ENCODE measurements at places on chromosomes 2 and 18.

DNA sequence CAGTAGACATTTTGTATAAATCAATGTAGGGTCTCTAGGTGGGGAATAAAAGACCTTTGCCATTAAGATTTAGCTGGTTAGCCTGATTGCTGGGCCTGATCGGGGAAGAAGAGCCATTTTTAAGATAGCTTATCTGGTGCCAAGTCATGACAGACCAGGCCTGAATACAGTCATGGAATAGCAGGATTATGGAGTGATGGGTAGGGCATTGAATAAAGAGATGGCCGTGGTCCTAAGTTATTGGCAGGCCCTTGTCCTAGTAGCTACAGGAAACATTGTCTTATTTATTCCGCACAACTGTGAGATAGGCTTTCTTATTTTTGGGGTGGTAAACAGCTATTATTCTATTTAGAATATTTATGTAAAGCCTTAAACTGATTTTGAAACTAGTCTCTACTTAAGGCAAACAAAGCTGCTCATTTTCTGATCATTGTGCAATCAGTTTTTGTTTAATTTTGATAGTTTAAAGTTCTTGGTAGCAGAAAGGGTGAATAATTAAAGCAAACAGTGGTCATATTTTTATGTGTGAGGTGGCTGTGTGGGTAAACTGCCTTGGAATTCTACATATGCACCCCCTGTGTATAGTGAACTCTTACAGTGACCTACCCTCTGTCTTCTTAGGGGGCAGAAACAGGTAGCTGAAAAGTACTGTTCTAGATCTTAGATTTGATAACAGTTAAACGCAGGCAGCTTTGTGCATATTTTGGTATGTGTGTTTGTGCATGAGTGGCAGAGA, 22.6 kb downstream of the ZNF236 start:
- no peaks in the 10 kb centered on the region for H3K27me3 ChIP-seq
- no peak for DNase-seq
- no peak overlapping the region for H3K27ac ChIP-seq
- H3K4me1 ChIP-seq, result no peaks in the 10 kb centered on the region
- no peaks in the 10 kb centered on the region for H3K36me3 ChIP-seq
- no peak overlapping the region for H3K4me3 ChIP-seq

DNA sequence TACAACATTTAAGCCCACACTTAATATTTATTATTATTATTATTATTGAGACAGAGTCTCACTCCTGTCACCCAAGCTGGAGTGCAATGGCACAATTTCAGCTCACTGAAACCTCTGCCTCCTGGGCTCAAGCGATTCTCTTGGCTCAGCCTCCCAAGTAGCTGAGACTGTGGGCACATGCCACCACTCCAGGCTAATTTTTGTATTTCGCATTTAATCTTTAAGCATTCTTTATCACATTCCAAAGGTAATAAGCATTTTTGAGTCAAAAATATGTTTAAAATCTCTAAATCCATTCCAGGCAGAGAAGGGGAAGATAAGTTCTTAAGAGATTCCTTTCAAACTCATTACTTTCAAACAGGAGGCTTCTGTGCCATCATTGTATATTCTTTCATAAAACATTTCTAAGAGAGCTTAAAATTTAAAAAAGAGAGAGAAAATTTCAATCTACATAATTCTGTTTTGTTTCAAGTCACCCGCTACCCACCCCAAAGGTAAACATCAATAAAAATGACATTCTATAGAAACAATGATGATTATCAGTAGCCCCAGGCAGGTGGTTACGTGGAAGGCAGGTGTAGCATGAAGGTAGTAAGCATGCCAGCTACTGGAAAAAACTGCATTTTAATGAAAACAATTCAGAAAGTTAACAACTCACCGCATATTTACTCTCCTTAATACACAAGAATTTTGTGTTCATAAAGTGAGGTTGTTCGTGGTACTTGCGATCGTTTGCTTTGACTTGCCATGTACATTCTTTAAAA, 84.4 kb upstream of the NARS1 start:
- H3K4me1 ChIP-seq, result peaks cover 10% of the 10 kb centered on the region
- H3K36me3 ChIP-seq, result no peaks in the 10 kb centered on the region
- H3K4me3 ChIP-seq, result no peak overlapping the region
- DNase-seq, result no peak

- DNase-seq, result no peak
- peaks cover 22% of the 10 kb centered on the region for H3K4me1 ChIP-seq
- no peaks in the 10 kb centered on the region for H3K27me3 ChIP-seq
- peak overlapping the region; percentile 100 for H3K27ac ChIP-seq
- peak overlapping the region; percentile 99 for H3K4me3 ChIP-seq
Measured at GRCh38 chr2:151408788-151409600, 708 bp upstream of the RIF1 start.

- H3K4me1 ChIP-seq, result no peaks in the 10 kb centered on the region
- DNase-seq, result no peak
- H3K4me3 ChIP-seq, result no peak overlapping the region
- no peaks in the 10 kb centered on the region for H3K36me3 ChIP-seq
- H3K27me3 ChIP-seq, result no peaks in the 10 kb centered on the region
Measured at GRCh38 chr2:199772035-199772976, 78.7 kb downstream of the FTCDNL1 start.

GRCh38 chr2:215793747-215794595, 219.4 kb downstream of the MREG start:
- no peak for DNase-seq
- no peak overlapping the region for H3K27ac ChIP-seq
- no peaks in the 10 kb centered on the region for H3K27me3 ChIP-seq
- H3K4me1 ChIP-seq, result peaks cover 10% of the 10 kb centered on the region
- no peak overlapping the region for H3K4me3 ChIP-seq

Measured in neural crest cell (in vitro differentiated cells).